Daoy (cell line): ENCODE measurements at places on chromosomes 11 and 22. TPM values are rescaled to one million over a fixed set of nuclear protein-coding genes. Genes with fewer than 3 reads are reported as not detected.

OR4D9 gene
- not detected in 2 replicates for total RNA-seq

MRPL17 gene
- total RNA-seq: 95.5 and 120 TPM in 2 replicates

CD3E gene
- not detected in 2 replicates for total RNA-seq

VPREB1 gene
- not detected in 2 replicates for total RNA-seq

FGF19 gene
- total RNA-seq: not detected in 2 replicates

XRRA1 gene
- 5.6 and 9.7 TPM in 2 replicates for total RNA-seq

PLAAT5 gene
- total RNA-seq: not detected in 2 replicates

TUG1 gene
- total RNA-seq: 35.0 and 37.0 TPM in 2 replicates

MRPL16 gene
- total RNA-seq: 55.0 and 66.6 TPM in 2 replicates

ESAM gene
- total RNA-seq: 0.15 and 0.34 TPM in 2 replicates

RASSF10 gene
- 0.27 and 3.4 TPM in 2 replicates for total RNA-seq

AP1B1 gene
- 57.8 and 62.6 TPM in 2 replicates for total RNA-seq

NAV2 gene
- 1.8 and 2.1 TPM in 2 replicates for total RNA-seq

POU2AF3 gene
- not detected in 2 replicates for total RNA-seq

MRGPRE gene
- total RNA-seq: not detected in 2 replicates

MS4A6E gene
- not detected in 2 replicates for total RNA-seq

MMP7 gene
- 4.7 and 5.9 TPM in 2 replicates for total RNA-seq

UCP3 gene
- total RNA-seq: 2.0 and 9.0 TPM in 2 replicates

SLC25A18 gene
- 1.3 and 1.5 TPM in 2 replicates for total RNA-seq

DNAL4 gene
- 10.7 and 11.6 TPM in 2 replicates for total RNA-seq

EHF gene
- total RNA-seq: 0.57 and 1.1 TPM in 2 replicates

LDLRAD3 gene
- 6.1 and 7.4 TPM in 2 replicates for total RNA-seq

CELSR1 gene
- 2.9 and 4.3 TPM in 2 replicates for total RNA-seq

DDX25 gene
- total RNA-seq: 0.74 and 2.3 TPM in 2 replicates

MS4A4A gene
- total RNA-seq: not detected in 2 replicates

HMOX1 gene
- total RNA-seq: 6.3 and 9.7 TPM in 2 replicates

DDI1 gene
- not detected in 2 replicates for total RNA-seq

NTM gene
- total RNA-seq: 15.8 and 21.6 TPM in 2 replicates

APOL6 gene
- total RNA-seq: 23.4 and 23.7 TPM in 2 replicates

IL18 gene
- not detected in 2 replicates for total RNA-seq

SMIM38 gene
- not detected in 2 replicates for total RNA-seq

MMP1 gene
- total RNA-seq: 1.8 and 1.9 TPM in 2 replicates

DGCR6 gene
- total RNA-seq: 0.80 TPM in 1 of 2 replicates, not detected in the other

UBQLN3 gene
- total RNA-seq: not detected in 2 replicates

CNIH2 gene
- total RNA-seq: 0.40 and 0.98 TPM in 2 replicates

OR52I1 gene
- not detected in 2 replicates for total RNA-seq

APOA1 gene
- 0.11 TPM in 1 of 2 replicates, not detected in the other for total RNA-seq

LRP4 gene
- total RNA-seq: 1.1 and 1.7 TPM in 2 replicates

OR51B2 gene
- not detected in 2 replicates for total RNA-seq

DDTL gene
- total RNA-seq: 0.11 and 1.1 TPM in 2 replicates

GGTLC3 gene
- total RNA-seq: not detected in 2 replicates

SCGB1C1 gene
- total RNA-seq: not detected in 2 replicates

NAALAD2 gene
- total RNA-seq: 0.63 and 1.9 TPM in 2 replicates

TSSK2 gene
- not detected in 2 replicates for total RNA-seq

RHOD gene
- not detected in 2 replicates for total RNA-seq

KCNQ1OT1 gene
- 0.77 and 1.1 TPM in 2 replicates for total RNA-seq

ZC3H7B gene
- total RNA-seq: 27.0 and 33.6 TPM in 2 replicates
